Stimulated activated CD8-positive, alpha-beta memory T cell treated with anti-CD3 and anti-CD28 coated beads, Interleukin-4, amount 100 ng/mL, for 4 hours (primary cell): ENCODE measurements at places on chromosomes 16 and 17.

DNA sequence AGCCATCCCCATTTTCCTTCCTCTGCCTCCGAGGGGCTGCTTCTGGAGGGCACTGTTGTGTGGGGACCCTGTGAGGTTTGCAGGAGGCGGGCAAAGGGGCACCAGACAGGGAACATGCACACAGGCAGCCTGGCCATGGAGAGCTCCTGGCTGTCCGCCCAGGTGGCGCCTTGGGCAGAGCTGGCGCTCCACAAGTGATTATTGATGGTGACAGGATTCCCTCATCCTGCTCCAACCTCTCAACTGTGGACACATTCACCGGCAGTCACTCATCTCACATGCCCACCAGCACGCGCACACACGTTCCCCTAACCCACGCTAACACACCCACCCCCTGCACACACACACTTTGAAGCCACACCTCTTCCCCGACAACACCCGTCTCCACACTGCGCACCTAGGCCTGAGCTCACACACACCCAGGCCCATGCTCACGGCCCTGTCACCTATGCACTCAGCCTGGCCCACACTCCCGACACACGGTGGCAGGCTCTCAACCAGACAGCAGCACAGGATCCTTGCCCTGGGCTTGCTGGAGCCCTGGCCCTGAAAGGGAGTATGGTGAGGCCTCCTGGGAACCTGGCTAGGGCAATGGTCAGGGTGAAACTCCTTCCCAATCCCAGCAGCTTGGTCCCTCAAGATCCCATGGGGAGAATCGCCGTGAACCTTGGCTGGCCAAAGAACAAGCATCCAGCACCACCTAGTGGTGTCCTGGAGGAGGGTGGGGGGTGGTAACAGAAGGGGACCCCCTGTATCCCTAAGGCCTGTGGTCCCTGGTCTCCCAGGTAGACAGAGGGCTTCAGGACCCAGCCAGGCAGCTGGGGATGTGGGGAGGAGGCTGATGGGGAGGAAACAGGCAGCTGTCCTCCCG lies 3.6 kb downstream of the PNMT start:
- DNase-seq = no peak

- DNase-seq = no peak
These were observed 82.6 kb upstream of the CNTNAP4 start for GRCh38 chr16:76194616-76195015.

GRCh38 chr16:4021070-4021779 lies 95.0 kb downstream of the ADCY9 start:
- DNase-seq = no peak

- no peak for DNase-seq
These were observed 43.4 kb downstream of the KCNJ12 start for GRCh38 chr17:21419299-21420239.

GRCh38 chr16:1677339-1677738 lies 740 bp upstream of the JPT2 start:
- DNase-seq = no peak

- no peak for DNase-seq
These were observed 29.5 kb downstream of the MPRIP start for GRCh38 chr17:17071531-17072360.

DNA sequence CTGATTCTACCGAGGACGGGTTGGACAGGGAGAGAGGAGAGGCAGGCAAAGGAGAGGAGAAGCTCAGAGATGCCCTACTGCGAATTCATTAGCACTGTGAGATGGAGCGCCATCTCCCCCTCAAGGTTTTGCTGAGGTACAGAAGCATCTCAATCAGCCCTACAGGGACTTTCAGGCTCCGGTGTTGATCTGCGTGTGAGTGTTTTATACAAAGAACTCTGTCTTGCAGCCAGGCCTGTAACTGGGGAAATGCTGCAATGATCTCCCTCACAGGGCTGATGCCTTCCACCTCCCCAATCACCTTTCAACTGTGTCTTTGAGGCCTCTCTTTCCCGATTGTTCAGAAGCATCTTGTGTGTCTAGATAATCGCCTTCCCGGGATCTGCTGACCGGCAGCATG lies 74.8 kb downstream of the IRX6 start:
- DNase-seq = no peak
